Right cardiac atrium (tissue), 5 donors: ENCODE measurements at places on chromosomes 4 and X.

GRCh38 chr4:628821-629635, 3.7 kb downstream of the PDE6B start:
- DNase-seq, result no peak

DNA sequence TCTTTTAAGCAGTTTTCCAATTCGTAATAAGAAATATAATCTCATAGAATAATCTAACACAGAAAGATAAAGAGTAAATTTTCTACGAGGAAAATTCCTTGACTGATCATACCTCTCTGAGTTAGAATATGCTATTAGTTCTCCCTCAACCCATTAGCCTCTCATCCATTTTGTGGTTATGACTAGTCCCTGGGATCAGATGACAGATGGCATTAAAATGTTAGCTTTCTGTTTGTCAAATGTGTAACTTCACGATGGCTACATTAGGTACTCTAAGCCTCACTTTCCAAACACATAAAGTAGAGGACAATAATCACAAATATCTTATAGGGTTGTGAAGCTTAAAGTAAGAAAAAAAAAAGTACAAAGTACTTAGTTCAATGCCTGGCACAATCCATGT, 112.2 kb downstream of the ZAR1 start:
- no peak for DNase-seq

- DNase-seq, result no peak
Measured at GRCh38 chrX:47530049-47530448, 31.0 kb upstream of the ARAF start.

- DNase-seq, result no peak
Measured at GRCh38 chr4:121555315-121556107, 141.3 kb downstream of the ANXA5 start.

DNA sequence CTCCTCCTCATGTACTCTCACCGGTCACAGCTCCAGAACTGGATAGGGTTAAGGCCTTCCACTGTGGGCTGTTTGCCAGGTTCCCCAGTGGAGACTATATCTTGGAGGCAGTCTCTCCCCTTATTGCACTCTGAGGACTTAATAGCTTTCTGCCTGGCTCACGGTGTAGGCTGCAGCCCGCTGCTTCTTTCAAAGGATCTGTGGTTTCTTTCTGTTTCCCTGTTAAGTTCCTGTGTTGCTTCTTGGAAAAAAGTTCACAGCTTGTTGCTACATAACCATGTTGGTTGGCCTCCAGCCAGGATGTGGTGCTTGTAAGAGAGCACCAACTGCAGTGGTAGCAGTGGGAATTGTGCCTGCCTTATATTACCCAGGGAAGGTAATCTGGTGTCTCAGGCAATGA, 24.9 kb upstream of the ZDHHC15 start:
- peak; percentile 85 for DNase-seq

GRCh38 chr4:64807821-64808220, 398.6 kb upstream of the TECRL start:
- DNase-seq, result no peak

DNA sequence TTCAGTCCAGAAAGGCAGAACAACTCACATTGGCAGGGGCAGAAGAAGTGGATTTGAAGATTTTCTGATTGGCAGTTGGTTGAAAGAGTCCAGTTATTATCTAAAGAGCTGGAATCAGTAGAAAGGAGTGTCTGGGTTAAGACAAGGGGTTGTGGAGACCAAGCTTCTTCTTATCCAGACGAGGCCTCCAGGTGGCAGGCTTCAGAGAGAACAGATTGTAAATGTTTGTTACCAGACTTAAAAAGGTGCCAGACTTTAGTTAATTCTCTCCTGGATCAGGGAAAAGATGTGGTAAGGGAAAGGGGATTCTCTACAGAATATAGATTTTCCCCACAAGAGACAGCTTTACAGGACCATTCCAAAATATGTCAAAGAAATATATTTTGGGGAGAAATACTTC, 36.7 kb upstream of the TLR3 start:
- DNase-seq, result no peak

DNA sequence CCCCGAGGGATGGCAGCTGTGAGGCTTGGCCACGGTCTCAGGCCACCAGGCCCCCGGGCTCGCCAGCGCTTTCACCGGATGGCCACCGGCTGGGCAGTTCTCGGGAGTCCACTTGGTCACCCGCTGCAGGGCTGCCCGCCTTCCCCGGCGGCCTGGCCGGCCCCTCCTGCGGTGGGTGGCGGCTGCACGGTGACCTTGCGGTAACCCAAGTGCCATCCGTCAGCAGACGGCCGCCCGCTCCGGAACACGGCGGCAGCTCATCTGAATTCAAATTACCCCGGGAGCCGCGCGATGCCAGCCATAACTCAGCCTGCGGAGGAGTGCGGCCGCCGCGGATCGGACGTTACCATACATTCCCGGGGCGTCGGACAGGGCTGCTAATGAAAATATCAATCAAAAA, 60.7 kb downstream of the FAM53A start:
- DNase-seq, result no peak

DNA sequence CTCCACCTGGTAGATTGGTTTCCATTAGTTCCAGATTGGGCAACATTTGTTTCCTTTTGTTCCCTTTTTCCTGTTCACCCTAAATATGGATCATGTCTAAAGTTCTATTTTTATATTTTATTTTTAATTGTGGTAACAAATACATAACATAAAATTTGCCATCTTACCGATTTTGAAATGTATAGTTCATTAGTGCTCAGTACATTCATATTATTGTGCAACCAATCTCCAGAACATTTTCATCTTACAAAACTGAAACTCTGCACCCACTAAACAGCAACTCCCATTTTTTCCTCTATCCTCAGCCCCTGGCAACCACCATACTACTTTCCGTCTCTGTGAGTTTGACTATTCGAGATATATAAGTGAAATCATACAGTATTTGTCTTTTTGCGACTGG, 14.2 kb upstream of the RPS6KA3 start:
- DNase-seq, result no peak

GRCh38 chr4:27009539-27009938, 148.9 kb downstream of the STIM2 start:
- DNase-seq, result no peak

GRCh38 chr4:168759959-168760527, 250.0 kb downstream of the CBR4 start:
- no peak for DNase-seq
